ENCODE measurements at places on chromosomes 1 and 21. TPM values are rescaled to one million over a fixed set of nuclear protein-coding genes. Genes with fewer than 3 reads are reported as not detected.
A peak's percentile ranks its signal among the peaks of the same experiment; 100 is the strongest.

LRIG2 gene
- 17.5 TPM for total RNA-seq

GPR25 gene
- total RNA-seq, result not detected

RNF186 gene
- total RNA-seq, result not detected

DNA sequence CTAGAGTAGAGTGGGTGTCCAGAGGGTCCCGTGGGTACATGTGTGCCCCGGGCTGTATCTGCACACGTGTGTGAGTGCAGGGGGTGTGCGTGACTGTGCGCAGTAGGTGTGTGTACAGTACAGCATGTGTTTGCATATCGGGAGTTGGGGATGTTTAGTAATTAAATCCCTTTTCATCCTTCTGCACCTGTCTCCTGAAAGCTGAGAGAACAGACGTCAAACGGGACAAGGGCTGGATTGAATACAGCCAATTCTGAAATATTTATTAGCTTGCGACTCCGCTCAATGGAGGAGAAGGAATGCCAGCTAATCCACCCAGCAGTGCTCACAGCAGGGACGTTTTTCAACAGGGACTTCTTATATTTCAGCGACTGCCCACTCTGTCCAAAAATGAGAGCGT, 44.7 kb upstream of the CASZ1 start:
- DNase-seq, result no peak

DNA sequence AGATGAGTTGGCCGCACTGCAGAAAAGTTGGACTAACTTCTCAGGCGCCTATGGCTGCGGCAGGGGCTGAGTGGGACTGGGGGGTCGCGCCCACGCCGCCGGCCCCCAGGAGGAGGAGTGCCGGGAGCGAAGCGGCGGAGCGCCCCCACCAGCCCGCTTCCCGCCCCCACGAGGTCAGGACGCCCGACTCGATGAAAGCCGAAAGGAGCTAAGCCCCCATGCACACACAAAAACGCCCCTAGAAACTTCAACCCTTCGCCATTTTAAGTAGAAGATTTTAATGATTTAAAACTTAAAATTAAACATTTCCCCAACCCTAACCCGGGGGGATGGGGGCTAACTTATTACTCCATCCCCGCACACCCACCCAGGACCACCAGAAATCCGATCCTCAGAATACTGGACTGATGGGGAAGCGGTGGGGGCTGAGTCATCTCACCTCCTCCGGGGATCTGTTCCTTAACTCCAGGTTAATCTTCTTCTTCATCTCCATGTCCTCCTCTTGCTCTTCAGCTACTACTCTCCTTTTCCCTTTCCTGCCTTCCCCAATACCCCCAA, 539 bp downstream of the ANP32E start:
- no peak for DNase-seq

- DNase-seq, result no peak
These were observed 18.8 kb upstream of the ARHGEF10L start for GRCh38 chr1:17520473-17521319.

- DNase-seq, result no peak
These were observed 23.8 kb upstream of the ZNF281 start for GRCh38 chr1:200433586-200433985.

DNA sequence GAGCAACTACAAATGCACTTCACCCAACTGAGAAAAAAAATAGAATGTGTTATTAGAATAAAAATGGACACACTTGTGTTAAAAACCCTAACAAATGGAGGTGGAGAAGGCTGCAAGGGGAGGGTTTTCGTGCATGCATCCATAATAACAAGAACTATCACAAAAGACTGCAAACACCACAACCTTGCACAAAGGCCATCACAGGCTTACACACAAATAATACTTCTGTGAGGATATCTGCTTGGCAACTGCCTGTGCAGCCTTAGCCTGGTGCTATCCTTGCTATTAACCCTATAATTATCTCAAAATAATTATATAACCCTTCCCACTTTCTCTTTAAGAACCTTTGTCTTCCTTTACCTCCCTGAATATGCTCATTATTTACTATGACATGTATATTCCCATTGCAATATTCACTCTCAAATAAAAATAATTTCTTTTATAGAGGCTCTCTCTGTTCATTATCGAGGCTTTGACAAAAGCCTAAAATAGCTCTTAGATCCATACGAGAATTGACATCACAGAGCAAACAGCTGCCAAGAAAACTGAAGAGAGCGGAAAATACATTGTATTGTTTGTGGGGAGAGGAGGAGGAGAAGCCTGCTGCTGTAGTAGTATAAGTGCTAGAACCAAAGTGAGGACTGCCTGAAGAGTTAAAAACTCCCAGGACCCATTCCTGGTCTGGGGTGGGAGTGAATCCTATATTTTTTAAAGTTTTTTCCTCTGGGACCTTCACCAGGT, 1768.7 kb downstream of the BRINP3 start:
- peak; percentile 16 for DNase-seq

DNA sequence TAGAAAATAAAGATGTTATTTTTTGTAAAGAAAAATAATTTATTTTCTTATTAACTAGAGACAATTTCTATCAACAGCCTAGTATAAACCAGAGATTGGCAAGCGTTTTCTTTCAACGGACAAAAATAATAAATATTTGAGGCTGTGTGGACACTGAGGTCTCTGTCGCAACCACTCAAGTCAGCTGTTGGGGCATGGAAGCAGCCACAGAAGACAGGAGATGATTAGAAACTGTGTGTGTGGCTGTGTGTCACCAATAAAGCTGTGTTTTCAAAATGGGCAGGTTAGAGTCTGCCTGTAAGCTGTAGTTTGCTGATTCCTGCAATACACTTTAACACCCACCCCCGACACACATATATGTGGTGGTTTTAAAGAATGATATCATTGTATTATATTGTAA, 200.6 kb upstream of the HMCN1 start:
- no peak for DNase-seq

- DNase-seq, result peak; percentile 10
These were observed 859 bp upstream of the LRRC8B start for GRCh38 chr1:89523572-89524368.

- DNase-seq, result no peak
These were observed 233.6 kb upstream of the FMN2 start for GRCh38 chr1:239858057-239858456.

Data from fibroblast of the aortic adventitia (primary cell).